Activated T-cell treated with anti-CD3 and anti-CD28 coated beads, Interleukin-2, amount 50 U/mL, for 48 hours (primary cell): ENCODE measurements at places on chromosomes 1 and 21.

DNA sequence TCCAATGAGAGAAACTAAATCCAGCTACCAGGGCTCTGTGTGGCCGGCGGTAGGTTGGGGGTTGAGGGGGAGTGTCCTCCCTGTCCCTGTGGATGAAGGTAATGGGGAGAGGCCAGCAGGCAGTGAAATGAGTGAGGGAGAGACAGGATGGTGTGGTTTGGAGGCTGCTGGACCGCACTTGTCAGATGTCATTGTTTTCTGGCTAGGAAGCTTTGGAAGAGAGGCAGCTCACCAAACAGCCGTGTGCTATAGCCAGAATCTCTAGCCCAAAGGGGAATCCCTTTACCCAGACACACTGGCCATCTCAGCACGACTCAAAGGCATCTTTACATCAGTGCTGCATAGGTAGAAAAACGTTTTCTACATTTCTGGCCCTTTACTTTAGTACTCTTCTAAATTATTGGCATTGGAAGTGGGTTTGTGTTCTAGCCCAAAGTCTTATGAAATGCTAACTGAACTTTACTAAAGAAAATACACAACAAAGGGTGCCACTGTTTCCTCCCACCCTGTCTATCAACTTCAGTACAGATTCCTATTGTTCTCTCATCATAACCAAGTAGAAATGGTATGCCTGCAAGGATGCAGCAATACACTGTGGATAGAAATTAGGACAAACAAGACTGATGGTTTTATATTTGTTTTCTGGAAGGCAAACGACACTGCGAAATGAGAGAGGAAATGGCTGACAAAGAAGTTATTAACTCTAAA is 95.9 kb upstream of the COA6 start:
- no peak for DNase-seq

DNA sequence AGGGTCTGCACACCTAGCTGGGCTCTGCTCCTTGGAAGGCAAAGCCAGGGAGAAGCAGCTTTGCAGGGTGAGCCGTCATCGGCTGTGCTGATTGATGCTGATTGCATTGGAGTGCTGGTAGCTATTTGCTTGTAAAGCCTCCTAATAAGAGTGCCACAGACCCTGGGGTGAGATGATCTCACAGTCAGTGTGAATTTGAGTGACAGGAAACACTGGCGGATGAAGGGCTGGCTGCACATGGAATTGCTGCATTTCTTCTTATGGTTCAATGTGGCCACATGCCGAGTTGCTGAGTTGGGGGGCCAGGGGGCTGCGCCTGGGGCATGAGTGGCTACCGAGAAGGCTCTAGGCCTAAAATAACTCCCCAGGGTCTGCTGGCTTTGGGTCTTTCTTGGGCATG is 138.2 kb upstream of the CACNA1E start:
- no peak for DNase-seq

GRCh38 chr21:30305136-30305535 is 15.0 kb downstream of the KRTAP26-1 start:
- no peak for DNase-seq

- no peak for DNase-seq
These were observed 574.2 kb upstream of the ADGRL2 start for GRCh38 chr1:81226603-81226928.

- no peak for DNase-seq
These were observed 373 bp downstream of the MTF1 start for GRCh38 chr1:37858931-37859506.

DNA sequence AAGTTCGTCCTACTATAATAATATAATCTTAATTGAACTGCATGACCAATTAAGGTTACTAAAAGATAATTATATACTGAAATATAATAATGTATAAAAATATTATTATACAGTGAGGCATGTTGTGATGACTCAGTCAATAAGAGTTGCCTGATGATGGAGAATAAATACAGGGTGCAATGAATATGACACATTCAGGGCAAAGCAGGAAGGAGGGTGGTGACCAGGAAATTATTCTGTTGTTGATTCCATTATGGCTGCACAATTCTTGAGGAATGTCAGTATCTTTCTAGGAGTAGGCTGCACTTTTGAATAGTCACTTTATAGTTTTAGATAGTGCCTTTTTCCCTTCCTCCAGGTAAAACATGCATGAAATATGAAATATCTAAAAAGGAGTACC is 46.4 kb upstream of the RGS21 start:
- no peak for DNase-seq

DNA sequence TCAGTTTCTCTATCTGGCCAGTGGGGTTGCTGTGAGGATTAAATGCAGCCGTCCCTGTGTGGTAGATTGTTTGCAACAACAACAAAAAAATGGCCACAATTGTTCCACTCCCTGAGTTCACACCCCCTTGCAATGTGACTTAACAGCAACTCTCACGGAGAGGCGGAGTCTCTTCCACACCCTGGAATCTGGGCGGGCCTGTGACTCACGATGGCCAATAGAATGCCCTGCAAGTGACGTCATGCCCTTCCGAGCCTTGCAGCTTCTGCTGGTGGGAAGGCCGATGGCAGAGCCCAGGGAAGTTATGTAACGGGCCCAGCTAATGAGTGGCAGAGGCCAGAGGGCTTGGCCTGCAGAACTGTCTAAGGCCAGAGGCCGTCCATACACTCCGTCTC is 87.9 kb downstream of the RIPK4 start:
- no peak for DNase-seq

DNA sequence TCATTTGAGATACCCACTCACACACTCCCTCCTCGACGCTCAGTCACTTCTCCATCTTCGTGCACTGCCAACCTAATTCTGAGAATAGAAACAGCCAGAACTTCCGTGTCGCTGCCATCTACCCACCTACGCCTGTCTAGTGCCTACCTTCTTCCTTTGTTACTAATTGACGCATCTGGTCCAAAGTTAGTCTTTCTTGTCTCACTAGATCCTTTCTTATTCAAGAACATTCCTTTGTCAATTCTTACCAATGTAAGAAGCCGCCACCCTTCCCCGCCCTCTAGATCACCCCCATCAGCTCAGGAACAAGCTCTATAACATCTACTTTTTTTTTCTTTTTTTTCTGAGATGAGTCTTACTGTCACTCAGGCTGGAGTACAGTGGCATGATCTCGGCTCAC is 3.7 kb downstream of the PADI6 start:
- DNase-seq, result no peak

GRCh38 chr1:116918714-116919357 is 9.1 kb downstream of the PTGFRN start:
- DNase-seq, result no peak

GRCh38 chr1:35577071-35577998 is 4.2 kb downstream of the TFAP2E start:
- DNase-seq, result peak; percentile 73

DNA sequence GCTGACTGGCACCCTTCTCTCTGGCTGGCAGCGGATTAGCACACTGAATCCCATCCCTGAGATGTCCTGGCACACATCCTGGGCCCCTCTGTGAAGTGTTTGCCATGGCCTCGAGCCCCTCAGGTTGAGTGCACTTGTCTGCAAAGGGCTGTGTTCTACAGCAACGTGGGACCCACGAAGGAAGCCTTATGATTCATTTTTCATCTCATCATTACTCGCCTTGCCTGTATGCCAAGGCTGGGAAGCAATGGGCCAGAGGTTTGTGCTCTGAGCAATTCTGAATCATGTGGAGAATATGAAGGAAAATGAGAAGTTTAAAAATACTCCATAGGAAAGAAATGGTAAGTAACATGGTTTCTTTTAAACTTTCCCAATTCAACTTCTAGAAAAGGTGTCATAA is 124.8 kb upstream of the LMO4 start:
- no peak for DNase-seq

DNA sequence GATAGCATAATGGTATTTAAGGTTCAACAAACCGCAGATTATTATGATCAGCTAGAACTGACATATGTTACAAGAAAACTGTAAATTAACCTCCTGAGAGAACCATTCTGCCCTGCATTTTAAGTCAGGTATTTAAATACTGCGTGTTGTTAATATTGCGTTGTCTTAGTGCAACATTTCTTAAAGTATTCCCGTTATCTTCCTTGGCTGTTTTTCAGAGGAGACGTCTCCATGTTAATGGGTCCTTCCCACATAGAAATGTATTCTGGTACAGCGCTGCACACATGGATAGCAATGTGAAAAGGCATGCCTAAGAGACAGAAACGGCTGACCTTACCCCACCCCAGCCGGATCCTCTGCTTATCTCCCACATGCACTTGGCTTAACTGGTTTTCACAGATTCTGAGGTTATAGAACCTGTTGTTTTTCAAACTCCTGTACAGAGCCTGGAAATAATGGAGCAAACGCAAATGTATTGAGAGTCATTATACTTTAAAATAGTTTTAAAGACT is 22.8 kb upstream of the DEGS1 start:
- no peak for DNase-seq

- DNase-seq, result no peak
These were observed 105.2 kb upstream of the HMGB4 start for GRCh38 chr1:33758698-33759097.

DNA sequence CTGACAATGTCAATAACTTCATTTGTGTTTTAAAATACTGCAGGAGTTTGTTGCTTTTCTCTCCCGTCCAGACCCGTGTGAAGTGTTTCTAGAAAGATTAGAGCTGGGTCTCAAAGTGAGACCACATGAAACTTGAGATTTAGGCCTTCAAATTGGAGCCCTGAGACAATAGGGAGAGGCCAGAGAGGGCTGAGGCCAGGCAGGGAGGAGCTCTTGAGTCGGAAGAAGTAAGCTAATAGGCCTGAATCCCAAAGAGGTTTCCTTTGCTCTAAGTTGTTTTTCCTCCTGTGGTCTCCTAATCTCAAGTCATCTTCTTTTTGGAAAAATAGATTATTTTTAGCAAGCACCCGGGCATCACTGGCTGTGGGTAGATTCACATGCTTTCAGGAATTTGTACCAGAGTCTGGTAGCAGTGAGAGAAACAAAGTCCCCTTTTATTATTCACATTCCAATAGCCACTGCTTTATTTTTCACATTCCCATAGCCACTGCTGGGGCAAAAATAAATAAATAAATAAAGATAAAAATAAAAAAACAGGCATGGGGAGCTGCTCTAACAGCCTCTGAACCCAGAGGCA is 25.6 kb downstream of the CD244 start:
- DNase-seq, result no peak

DNA sequence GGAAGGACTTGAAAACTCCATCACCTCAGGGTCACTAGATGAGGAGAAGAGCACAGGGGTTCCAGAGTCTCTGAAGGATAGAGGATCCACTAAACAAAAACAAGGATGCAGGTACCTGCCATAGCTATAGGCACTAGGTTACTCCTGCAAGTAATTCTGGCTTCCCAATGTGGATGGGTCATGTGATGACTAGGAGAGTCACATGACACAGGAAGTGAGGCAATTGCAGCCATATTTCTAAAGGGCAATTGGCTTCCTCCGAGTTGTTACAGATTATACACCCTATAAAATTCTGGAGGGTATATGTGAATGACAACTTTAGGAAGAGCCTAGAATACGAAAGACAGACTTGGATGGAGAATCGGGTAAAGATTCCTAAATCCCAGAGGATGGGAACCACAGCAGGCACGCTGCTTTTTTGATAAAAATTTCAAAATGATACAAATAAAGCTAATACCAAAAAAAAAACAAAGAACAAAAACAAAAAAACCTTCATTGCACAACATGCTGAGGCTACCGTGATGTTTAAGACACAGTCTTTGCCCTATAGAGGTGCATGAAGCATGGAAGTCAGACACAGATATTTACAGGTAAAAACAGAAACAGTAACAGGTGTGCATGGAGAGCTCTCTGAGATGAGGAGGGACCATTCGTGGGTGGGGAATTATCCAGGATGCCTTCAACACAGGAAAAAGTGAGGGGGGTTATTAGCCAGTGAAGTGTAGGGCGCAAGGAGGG is 10.5 kb downstream of the MTX1 start:
- peak; percentile 63 for DNase-seq

DNA sequence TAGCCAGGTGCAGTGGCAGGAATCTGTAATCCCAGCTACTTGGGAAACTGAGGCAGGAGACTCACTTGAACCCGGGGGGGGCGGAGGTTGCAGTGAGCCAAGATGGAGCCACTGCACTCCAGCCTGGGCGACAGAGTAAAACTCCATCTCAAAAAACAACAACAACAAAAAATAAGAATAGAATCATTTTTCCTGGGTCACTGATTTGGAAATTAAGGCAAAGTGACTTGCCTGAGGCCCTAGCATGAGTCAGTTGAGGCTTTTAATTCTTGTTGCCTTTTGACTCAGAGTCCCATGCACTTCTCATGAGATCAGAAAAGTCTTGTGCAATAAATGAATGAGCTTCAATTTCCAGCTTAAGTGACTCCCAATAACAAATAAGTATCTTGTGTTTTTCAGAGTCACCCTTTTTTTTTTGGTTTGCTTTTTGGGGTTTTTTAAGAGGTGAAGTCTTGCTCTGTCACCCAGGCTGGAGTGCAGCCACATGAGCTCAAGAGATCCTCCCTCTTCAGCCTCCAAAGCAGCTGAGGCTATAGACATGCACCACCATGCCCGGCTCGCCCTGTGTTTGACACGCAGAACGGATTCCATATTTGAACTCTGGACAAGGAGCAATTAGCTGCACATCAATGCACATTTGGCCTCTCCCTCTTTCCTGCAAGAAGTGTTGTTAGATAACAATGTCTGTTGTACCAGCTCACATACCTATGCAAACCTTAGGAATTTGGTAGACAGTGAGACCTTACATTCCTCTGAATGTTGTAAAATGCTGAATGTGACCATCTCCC is 3.4 kb upstream of the PLEKHM2 start:
- DNase-seq, result peak; percentile 44

GRCh38 chr1:21951226-21951870 is 14.2 kb upstream of the HSPG2 start:
- no peak for DNase-seq

DNA sequence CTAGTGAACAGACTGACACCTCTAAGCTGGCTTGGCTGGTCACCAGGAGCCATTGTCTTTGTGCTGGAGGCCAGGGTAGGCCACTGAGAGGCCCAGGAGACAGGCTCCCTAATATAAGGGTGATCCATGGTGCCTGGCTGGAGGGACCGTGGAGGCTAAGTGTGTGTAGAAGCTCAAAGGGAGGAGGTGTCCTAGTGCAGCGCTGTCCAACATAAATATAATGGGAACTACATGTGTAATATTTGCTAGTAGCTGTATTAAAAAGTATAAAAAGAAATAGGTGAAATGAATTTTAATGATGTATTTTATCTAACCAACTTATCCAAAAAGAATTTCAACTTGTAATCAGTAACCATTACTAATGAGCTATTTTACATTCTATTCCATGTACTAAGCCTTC is 35.0 kb downstream of the SOX13 start:
- DNase-seq, result no peak

DNA sequence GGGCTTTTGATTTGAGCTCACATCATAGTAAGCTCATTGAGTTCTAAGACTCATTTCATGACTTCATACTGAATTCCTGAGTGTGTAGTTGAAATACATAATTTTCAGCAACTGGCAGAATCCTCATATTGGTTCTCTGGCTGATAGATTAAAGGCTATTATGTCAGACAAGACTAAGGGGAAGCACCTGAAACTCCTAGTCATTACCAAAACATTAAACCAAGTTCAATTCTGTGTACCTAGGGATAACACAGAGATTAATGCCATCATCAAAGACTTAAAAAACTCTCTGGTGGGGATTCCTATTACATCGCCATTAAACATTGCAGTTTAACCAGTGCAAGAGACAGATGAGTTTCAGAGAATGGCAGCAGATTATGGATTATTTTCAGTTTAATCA is 339.1 kb downstream of the PTPRC start:
- no peak for DNase-seq
